ENCODE measurements at places on chromosomes 13 and 19. TPM values are rescaled to one million over a fixed set of nuclear protein-coding genes. Genes with fewer than 3 reads are reported as not detected.

DNA sequence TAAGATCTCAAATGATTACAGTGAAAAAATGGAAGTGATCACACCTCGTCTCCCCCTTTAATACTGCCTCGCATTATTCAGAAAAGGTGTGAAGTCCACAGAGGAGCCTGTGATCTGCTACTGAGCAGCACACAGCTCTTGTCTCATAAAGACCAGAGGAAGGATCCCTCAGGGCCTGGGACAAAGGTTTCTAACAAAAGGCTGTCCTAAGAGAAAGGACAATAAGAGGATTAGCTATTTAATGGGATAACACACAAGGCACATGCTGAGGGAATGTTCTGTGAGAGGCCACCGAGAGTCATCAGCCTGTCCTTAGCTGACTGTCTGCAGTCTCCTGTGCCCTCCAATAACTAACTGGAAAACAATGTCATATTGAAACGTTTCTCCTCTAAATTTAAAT, 26.7 kb downstream of the EBPL start:
- DNase-seq, result no peak

Gene MEF2B
- 0.42 TPM for total RNA-seq

Gene C1QTNF9B
- 0.58 TPM for total RNA-seq

Gene PSPN
- total RNA-seq, result 1.4 TPM

All from urinary bladder (tissue), 4 donors.